ENCODE measurements at places on chromosomes 1 and 21.

DNA sequence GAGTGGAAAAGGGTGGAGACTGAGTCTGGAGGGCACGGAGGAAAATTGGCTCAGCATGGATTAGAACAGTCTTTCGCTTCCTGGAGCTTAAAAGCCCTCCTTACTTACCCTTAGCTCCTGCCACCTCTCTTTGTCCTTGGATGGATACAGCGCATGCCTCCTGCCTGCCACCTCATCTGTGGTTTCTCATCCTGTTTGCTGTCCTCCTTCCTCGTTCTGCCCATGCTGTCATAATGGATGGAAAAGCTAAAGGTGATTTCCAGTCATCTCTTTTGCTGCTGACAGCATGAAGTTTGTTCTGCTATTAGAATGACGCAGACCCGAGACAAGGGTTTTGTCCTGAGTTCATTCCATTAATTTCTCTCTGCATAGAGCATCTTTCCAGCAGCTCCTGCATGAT, 425.9 kb downstream of the KIF26B start:
- DNase-seq = peak; percentile 25

DNA sequence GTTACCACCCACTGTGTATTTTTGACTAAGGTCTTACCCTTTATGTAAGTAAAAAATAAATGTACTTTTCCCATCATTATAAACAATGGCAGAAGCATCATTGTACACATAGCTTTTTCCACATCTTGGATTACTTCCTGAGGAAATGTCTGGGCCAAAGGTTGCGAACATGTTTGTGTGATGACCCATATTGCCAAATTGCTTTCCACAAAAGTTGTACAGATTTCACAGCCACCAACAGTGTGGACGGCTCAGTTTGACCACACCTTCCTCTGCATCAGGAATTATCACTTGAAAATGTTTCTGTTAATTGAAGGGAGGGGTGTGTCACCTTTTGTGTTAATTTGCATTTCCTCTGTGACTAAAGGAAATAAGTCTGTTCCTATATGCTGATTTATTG, 25.7 kb downstream of the AKNAD1 start:
- no peak for DNase-seq

- DNase-seq = no peak
Observed at GRCh38 chr1:151831605-151832004, at the start of gene RORC. Gene RORC (minus strand): TSS chr1:151831802. CDS start chr1:151831764, 38 bp downstream.

DNA sequence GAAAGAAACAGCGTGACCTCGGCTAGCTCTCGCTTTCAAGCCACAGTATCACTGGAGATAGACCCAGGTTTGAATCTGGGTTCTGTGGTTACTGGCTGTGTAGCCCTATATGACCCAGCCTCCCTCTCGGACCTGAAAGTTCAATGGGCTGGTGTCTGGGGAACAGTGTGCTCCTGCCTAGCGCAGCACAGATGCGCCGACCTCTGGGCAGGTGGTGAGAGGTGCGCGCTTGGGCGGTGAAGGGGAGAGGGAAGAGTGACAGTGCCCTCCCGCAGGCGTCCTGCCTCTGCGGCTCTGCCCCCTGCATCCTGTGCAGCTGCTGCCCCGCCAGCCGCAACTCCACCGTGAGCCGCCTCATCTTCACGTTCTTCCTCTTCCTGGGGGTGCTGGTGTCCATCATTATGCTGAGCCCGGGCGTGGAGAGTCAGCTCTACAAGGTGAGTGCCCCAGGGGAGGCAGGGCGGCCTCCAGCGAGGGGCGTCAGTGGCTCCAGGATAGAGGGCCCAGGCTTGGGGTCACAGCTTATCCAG, 10.5 kb downstream of the SERINC2 start:
- DNase-seq = no peak

DNA sequence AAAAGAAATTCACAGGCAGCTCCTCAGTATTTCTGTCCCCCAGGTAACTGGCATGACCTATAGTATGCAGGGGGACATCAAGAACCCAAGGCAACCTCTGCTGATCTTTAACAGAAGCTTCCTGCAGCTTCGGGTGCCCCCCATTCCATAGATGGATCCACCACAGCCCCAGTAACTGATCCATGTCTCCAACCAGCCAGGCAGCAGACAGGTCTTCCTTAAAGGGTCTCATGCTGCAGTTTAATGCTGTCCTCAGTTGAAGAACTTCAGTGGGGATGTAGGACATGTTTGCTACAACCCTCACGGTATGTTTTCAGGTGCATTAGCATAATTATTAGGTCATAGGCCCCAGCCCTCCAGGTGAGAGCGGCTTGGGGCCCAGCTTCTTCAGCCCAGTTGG, 90.9 kb upstream of the OLIG2 start:
- no peak for DNase-seq

GRCh38 chr1:223815020-223815853, 30.5 kb downstream of the TP53BP2 start:
- no peak for DNase-seq

DNA sequence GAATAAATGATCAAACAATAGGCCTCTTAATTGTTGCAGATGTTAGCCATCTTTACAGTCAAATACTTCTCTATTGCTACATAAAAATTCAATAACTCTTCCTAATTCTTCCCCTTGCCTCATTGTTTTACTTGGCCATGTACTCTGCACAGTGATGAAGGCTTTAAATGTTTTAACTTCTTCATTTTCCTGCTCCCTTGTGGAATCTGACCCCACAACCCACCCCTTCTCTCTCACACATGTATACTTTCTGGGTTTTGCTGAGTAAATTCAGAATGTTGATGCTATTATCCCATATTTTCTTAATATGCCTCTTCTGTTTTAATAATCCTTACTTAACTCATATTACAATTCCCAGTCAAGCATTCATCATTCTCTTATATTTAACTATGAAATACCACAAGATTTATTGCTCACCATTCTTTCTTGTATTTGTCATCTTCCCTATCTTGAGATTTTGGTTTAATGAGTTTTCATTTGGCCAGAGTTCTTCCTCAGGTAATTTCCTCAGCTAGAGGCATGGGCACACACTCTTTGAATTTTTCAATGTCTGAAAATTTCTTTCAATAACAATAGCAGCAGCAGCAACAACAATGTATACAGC, 327.8 kb upstream of the USP24 start:
- DNase-seq = no peak

GRCh38 chr1:157961805-157962762, 31.4 kb upstream of the KIRREL1 start:
- no peak for DNase-seq

GRCh38 chr1:150874455-150875196, 1.8 kb downstream of the ARNT start:
- no peak for DNase-seq

GRCh38 chr1:63931468-63931867, 157.7 kb downstream of the ROR1 start:
- DNase-seq = no peak

DNA sequence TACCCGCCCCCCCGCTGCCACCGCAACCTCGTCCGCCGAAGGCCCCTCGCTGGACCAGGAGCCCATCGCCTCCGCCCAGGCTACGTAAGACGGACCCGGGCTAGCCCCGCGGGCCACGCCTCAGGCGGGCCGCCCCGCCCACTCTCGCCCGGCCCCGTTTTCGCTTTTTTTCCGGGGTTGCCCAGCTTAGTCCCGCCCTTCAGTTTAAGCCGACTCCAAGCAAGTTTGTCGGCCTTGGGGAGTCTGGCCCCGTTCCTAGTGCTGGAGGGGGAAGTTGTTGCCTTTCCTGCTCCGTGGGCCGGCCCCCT, 3.0 kb downstream of the RUSC1 start:
- DNase-seq = peak; percentile 84

- peak; percentile 4 for DNase-seq
Observed at GRCh38 chr1:232949636-232950196, 695 bp upstream of the NTPCR start.

- DNase-seq = peak; percentile 80
Observed at GRCh38 chr1:215566556-215567490, at the start of gene KCTD3. Gene KCTD3 (plus strand): TSS chr1:215567304. CDS start chr1:215567686, 382 bp downstream.

- no peak for DNase-seq
Observed at GRCh38 chr1:153682730-153683129, 4.2 kb downstream of the NPR1 start.

GRCh38 chr1:212254853-212255363, 30.3 kb upstream of the PPP2R5A start:
- DNase-seq = no peak

- no peak for DNase-seq
Observed at GRCh38 chr1:27592931-27593677, 10.8 kb downstream of the AHDC1 start.
